Activated CD4-positive, alpha-beta T cell treated with anti-CD3 and anti-CD28 coated beads, Interleukin-2, Interleukin-6, amounts not matched to agents 100 ng/mL and 50 ng/mL, durations not matched to agents 16 hours and 8 hours (primary cell): ENCODE measurements at places on chromosomes 7 and 10.

DNA sequence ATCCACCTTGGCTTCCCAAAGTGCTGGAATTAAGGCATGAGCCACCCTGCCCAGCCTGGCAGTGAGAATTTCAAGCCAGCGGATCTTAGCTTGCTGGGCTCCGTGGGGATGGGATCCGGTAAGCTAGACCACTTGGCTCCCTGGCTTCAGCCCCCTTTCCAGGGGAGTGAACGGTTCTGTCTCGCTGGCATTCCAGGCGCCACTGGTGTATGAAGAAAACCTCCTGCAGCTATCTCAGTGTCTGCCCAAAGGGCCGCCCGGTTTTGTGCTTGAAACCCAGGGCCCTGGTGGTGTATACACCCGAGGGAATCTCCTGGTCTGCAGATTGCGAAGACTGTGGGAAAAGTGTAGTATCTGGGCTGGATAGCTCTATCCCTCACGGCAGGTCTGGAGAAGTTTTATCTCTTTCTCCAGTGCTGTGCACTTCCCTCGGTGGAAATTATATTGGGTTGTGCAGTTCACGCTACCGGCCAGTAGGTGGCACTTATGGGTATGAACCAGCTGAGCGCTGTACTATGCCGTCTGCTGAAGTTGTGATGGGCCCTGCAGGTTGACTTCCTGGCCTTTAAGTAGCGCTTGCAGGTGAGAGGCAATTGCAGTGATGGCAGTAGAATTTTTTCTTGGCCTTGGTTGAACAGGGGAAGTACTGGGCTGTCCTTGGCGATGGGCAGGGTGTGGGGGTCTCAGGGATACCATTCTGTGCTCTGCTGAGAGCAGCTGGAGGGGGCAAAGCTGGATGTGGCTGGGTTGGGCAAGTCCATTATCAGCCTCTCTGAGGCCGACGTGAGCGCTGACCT, 138.0 kb upstream of the MTPN start:
- DNase-seq: peak; percentile 73

- DNase-seq: no peak
These were observed 131.1 kb downstream of the MAPK8 start for GRCh38 chr10:48437546-48437945.

DNA sequence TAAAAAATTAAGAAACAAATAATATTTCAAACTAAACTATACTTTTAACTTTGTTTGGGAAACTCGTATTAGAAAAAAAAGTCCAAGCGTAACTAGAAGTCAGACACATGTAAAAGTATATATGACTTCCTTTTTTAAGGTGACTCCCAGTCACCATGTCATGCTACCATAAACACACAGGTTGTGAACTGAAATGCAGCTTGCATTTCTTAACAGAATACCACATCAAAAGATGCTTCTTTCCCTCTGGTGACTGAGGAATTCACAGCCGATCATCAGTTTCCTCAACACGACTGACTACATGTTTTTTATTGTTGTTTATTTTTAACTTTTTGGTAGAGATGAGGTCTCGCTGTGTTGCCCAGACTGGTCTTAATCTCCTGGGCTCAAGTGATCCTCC, 445.0 kb downstream of the PARD3 start:
- DNase-seq: no peak

GRCh38 chr10:102444851-102445250, 6.5 kb downstream of the C10orf95 start:
- no peak for DNase-seq

- DNase-seq: peak; percentile 89
These were observed 2.4 kb downstream of the CDK6 start for GRCh38 chr7:92833766-92834506.

- DNase-seq: peak; percentile 0
These were observed 664.8 kb upstream of the SEMA3D start for GRCh38 chr7:85851571-85852193.

GRCh38 chr10:97644936-97645335, 4.5 kb downstream of the PI4K2A start:
- DNase-seq: no peak

- peak; percentile 34 for DNase-seq
These were observed 178.5 kb downstream of the ARID5B start for GRCh38 chr10:62079885-62080559.

- peak; percentile 45 for DNase-seq
These were observed at the start of gene HSPB1 for GRCh38 chr7:76302347-76303201. Gene HSPB1 (plus strand): TSS chr7:76302673. CDS start chr7:76302713, 40 bp downstream.

GRCh38 chr10:59287587-59288255, 74.6 kb downstream of the FAM13C start:
- no peak for DNase-seq

DNA sequence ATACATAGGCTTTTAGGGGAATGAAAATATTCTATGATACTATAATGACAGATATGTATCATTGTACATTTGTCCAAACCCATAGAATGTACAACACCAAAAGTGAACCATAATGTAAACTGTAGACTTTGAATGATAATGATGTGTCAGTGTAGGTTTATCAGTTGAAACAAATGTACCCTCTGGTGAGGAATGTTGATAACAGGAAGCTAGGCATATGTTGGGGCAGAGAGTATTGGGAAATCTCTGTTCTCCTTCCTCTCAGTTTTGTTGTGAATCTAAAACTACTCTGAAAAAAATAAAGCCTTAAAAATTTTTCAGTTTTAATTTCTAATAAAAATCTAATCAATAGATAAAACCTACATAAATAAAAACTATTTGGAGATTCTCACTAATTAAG, 36.9 kb downstream of the C1GALT1 start:
- DNase-seq: no peak

DNA sequence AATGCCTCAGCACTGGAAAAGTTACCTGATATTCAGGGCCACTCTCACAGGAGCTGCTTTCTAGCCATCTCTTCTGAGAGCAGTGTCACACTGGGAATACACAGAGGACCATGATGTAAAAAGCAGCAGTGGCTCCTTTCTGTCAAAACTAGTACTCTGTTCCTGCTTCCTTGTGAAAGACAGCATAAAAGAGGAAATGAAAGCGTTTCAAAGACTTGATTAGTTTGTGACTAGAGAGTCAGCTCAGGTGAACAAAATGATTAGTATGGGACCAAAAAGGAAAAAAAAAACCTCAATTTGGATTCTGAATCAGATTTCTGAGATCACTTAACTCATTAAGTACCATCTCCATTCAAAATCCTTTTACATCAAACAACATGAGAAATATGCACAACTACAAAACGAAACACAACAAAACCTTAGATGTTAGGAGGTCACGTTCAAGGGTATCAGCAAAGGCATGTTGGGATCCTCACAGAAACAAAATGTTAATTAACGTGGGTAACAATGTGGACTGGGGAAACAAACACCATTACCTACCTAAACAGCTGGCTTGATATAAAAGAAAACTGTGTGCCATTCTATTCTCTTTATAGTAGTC, 103.7 kb downstream of the MACC1 start:
- DNase-seq: no peak

DNA sequence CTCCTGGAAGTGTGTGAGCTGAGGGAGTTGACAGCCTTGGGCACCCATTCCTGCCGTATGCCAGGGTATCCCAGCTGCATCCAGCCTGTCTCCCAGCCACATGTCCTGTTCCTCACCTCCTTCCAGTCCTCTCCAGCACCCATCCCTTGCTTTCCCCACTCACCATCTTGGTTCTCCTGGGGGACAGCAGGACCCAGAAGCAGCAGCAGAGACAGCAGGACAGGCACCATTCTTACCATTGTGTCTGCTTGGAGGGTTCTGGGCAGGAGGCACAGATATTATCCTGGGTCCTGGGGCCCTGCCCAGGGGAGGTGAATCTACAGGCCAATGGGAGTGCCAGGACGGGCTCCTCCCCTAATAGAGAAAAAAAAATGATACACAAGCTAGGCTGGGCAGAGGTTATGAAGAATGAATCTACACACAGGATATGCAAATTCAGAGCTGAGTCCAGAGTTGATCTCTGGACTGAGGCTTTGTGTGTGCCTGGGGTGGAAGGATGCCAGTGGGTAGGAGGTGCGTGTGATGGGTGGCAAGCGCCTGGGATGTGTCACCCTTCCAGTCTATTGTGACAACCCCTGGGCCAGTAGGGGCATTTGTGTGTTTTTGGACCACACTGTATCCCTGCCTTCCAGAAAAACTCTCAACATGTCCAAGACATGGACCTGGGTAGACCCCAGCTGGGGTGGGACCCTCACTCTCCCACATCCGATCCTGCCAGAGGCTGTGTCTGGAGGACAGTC, at the start of gene AZGP1:
AZGP1 (minus strand) TSS at position 250 of the 740 bp plus-strand sequence; CDS start at position 239, 11 bp downstream.
- no peak for DNase-seq

GRCh38 chr10:70494536-70494935, 16.0 kb downstream of the PALD1 start:
- DNase-seq: peak; percentile 33

- no peak for DNase-seq
These were observed 84.7 kb downstream of the DLG5 start for GRCh38 chr10:77841711-77842375.

DNA sequence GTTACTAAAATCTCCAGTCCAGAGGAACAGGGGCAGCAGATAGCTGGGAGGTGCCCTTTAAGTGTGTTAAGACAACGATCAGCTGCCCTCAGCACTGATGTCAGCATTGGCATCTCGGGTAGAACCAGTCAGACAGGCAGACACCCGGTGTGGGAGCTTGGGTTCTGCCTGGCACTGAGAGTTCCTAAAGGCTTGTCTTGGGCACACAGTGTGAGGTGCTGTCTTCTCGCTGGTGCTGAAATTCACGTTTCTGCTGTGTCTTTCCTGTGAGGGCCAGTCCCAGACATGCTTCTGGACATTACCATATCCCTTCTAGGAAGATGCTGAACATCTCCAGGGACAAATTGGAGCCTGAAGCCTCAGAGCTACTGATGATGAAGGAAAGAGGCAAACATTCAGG, 156.2 kb downstream of the DNAJB6 start:
- no peak for DNase-seq

DNA sequence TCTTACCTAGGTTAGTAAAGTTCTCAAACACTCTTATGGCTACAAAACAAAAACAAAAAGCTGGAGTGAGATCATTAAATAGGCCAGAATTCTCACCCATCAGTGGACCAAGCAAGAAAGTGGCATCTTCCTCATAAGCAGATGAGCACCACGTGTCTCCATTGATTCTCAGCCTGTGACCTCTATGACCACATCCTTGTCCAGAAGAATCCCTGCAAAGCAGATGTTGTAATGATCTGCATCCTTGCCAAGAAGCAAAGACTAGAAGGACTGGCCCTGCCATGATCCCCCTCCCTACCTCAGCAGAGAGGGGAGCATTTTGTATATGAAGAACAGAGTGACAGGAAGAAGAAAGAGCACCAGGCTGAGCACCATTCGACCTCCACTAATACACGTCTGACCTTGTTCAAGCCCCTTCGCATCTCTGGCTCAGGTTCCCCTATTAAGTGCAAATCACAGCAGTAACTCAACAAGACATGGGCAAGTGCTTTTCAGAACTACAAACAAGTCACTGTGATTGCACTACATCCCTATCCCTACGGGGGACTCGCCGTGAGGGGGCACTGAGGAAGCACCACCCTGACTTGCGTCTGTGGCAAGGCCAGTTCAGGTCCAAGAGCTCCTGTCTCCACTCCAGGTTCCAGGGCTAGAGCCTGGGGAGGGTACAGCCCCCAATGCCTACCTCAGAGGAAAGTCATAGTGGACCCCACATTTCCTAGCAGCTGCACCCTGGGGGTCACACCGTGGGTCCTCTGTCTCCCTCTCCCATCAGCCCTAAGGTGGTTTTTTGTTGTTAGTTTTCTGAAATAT, 22.2 kb upstream of the RASSF4 start:
- DNase-seq: no peak

DNA sequence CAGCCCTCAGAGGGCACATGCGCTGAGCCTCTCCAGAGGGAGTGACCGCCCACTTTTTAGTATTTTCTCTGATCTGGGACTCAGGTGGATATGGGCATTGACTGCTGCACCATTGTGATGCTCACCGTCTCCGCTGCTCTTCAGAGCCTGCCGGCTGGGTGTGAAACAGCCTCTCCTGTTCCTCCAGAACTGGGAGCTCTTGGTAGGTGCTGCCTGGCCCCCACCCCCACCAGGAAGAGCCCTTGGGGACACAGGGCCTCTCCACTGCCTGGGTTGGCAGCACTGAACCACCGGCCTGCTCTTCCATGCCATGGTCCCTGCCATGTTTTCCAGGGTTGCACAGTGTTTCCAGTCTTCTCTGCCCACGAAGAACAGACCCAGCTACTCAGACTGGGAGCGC, 36.3 kb downstream of the ARHGAP22 start:
- DNase-seq: no peak

GRCh38 chr7:103106005-103106702, 31.2 kb downstream of the ARMC10 start:
- DNase-seq: no peak

DNA sequence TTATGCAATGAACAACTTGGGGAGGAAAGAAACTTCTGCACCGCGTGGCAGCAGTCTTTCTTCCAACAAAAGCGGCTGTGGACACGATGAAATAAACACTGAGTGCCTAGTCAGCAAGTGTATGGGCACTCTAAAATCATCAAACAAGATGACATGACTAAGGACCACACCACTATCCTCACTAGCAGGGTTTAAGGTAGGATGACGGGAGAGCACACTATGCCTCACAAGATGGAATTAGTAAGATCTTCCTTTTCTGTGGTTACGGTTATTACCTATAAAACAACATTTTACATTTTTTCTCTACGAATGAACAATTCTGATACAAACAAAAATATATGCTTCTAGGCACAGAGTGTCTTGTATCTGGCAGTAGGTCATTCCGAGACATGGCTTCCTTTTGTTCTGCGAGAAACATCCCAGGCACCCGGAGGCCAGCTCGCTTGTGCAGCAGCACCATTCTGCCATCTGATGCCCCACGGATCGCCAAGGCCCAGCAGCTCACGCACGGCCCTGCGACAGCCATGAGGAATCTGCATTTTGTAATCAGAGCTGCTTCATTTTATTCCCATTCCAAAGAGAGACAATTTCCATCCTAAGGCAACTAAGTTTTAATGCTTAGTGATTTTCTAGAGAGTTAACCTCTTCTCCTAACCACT, 54.1 kb upstream of the NCAPG2 start:
- DNase-seq: peak; percentile 49

DNA sequence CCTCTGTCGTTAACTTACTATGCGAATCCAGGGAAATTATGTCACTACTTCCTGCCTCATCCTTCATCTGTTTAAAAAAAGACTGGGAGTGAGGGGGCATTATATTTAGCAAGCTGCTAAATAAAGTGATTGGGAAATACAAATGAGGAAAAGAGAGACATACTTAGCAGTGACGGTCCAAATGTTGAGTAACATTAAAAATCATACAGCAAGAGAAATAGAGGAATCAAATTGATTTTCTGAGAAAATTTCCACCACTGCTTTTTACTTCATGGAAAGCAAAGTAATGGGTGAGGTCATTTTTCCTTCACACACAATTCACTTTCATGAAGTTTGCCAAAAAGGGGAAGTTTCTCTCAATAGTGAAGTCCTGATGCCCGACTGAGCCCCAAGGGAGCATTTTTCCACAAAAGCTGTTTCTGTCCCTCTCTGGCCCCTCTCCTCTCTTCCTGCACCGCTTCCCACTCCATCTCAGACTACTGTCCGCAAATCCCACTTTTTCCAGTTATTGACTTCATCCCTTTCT, 61.9 kb upstream of the ADO start:
- no peak for DNase-seq

DNA sequence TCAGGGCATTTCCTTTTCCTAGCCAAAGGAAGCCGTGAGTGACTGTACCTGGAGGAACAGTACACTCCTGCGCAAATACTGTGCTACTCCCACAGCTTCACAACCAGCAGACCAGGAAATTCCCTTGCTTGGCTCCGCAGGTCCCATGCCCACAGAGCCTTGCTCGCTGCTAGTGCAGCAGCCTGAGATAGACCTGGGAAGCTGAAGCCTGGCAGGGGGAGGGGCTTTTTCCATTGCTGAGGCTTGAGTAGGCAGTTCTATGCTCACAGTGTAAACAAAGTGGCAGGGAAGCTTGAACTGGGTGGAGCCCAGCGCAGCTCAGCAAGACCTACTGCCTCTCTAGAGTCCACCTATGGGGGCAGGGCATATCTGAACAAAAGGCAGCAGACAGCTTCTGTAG, 291.2 kb downstream of the HGF start:
- no peak for DNase-seq
